ENCODE measurements at places on chromosomes 1 and 21.

GRCh38 chr1:213977486-213977842 lies 10.3 kb upstream of the PROX1 start:
- no peak for DNase-seq

DNA sequence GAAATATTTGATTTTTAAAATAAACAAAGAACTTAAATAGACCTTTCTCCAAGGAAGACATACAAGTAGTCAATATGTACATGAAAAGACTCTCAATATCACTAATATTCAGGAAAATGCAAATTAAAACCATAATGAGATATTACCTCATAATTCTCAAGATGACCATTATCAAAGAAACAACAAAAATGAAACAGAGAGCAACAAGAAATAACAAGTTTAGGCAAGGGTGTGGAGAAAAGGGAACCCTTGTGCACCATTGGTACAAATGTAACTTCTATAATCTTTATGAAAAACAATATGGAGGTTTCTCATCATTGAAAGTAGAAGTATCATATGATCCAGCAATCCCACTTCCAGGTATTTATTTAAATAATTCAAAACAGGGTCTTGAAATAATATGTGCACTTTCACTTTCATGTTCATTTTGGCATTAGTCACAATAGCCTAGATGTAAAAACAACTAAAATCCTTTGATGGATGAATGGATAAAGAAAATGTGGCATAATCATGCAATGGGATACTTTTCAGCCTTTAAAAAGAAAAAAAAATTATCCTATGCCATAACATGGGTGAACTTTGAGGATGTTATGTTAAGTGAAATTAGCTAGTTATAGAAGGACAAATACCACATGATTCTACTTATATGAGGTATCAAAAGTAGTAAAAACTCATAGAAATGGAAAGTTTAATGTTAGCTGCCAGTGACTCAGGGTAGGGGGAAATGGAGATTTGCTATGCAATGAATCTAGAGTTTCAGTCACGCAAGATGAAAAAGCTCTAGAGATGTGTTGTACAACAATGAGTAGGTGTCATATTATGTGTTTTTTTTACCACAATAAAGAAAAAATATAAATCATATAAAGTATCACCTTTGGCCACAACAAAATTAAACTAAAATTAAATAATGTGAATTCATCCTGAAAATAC lies 114.5 kb upstream of the LYPLAL1 start:
- DNase-seq = no peak

DNA sequence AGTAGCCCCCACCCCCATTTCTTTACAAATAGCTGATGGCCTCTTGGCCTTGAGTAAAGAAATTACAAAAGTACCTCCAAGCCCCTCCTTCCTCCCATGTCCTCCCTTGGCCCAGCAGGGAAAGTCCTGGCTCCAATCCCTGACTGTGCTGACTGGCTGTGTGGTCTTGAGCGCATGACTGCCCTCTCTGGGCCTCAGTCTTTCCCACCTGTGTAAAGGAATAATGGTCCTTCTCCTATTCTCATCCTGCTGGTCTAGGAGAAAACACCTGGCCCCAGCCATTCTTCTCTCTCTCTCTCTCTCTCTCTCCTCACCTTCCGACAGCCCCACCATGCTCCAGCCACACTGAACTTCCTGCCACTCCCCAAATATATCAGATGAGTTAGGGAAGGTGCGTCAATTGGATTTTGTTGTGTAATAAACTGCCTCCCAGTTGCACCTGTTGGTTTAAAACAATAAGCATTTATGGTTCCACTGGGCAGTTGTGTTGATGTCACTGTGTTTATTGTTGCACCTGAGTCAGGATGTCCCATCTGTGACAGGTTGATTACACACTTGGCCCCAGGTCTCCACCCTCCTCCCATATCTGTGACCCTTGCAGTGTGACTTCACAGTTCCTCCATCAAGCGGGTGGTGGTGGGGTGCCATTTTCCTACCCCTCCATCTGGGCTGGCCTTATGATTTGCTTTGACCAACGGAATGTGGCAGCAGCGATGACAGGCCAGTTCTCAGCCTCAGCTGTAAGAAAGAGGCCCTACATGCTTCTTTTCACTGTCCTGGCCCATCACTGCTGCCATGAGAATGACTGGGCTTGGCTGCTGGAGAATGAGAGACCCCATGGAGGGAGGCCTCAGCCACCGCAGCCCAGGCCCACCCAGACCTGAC lies 22.3 kb upstream of the LRP8 start:
- no peak for DNase-seq

DNA sequence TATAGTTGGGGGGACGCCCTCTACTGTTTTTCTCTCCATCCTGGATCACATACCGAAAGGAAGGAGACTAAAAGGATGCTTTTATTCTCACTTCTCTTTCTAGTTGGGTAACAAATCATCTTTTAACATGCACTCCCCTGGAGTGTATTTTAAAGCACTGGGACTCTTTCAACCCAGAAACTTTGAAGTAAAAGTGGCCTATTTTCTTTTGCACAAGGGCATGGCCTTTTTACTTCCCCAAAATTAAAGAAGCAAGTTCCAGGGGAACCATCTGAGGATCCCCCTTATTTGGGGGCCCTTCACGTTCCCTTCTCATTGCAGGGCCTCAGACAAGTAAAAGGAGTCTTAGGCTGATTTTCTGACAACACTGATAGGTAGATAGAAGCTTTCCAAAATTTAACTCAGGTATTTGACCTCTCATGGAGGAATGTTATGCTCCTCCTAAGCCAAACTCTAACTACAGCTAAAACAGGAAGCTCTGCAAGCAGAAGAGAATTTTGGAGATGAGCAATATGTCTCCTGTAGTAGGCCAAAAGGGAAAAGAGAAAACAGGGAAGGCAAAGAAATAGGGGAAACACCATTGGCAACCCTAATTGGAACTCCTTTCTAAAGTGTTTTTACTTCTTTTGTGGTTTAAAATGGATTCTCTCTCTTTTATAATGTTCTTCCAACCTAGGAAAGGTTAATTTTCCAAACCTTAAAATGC lies 8.9 kb upstream of the CD46 start:
- DNase-seq = no peak

DNA sequence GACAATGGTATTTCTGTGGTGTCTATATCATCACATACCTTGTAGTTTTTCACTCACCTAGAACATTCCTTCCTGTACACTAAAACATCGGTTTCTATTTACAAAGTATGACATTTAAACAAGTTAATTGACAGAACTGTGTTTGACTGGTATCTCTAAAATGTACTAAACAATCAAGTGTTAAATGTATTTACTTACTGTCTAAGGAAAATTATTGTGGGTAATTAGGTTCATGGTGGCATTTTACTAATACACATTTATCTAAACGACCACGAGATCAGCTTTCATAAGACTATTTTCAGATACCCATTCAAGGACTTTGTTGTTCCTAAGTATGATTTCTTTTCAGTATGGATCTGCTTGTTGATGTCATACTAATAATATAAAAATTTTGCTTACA lies 115.2 kb downstream of the ADGRL2 start:
- DNase-seq = no peak

DNA sequence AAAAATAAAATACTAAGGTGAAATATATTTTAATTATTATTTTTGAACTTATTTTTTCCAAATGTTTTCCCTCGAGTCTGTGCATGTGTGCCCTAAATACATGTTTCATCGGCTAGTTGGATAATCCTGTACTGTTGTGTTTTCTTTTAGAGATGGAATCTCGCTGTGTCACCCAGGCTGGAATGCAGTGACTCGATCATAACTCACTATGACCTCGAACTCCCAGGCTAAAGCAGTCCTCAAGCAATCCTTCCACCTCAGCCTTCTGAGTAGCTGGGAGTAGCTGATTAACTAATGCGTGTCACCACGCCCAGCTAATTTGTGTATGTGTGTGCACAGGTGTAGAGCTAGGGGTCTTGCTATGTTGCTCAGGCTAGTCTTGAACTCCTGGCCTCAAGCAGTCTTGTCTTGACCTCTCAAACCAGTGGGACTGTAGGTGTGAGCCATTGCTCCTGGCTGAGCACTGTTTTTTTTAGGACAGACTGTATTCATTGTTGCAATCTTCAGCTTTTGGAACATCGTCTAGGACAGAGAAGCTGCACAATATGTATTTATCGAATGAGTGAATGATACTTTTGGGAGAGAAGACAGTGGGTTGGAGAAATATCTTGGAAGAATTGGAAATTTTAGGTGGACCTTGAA lies 4.8 kb upstream of the TMCO1 start:
- DNase-seq = peak; percentile 82

- peak; percentile 83 for DNase-seq
These were observed 20.9 kb downstream of the UQCRHL start for GRCh38 chr1:15786581-15786980.

- no peak for DNase-seq
These were observed 47.1 kb downstream of the PTGS2 start for GRCh38 chr1:186633116-186633515.

DNA sequence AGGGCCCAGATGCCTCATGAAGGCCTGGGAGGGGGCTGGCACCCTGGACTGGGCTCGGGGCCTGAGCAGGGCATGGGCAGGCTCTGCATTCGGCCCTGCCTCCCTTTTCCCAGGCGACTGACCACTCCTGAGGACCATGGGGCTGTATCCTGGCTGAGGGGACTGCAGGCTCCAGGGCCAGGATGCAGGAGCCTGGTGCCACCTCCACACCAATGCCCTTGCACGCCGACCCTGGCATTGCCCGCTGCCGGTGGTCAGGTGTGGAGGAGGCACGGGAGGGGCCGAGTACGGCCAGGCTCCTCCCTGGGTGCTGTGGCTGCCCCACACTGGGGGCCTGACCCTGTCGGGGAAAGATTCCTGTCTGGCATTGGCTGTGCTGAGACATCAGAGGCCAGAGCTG lies 128.9 kb downstream of the SIK1 start:
- no peak for DNase-seq

GRCh38 chr21:38211321-38211720 lies 45.5 kb upstream of the KCNJ15 start:
- DNase-seq = peak; percentile 24

DNA sequence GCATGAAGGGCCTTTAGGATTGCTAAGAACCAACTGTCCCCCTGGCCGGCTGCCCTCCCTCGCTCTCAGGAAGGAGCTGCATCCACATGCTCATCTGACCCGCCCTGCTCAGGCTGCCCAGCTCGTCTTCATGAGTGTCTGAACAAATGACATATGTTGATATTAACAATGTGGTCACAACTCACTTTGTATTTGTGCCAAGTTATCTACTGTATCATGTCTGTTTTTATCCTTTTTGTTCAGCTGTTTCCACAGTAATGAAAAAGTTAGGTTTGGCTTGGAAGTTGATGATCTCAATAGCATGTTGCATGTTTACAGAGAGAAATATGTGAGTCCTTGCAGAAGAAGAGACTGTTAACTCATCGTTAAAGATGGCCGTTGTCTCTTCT lies 75.1 kb downstream of the PHTF1 start:
- peak; percentile 67 for DNase-seq

- no peak for DNase-seq
These were observed 19.9 kb downstream of the KDM4A start for GRCh38 chr1:43669878-43670277.

GRCh38 chr1:125065821-125066180 lies 3881.0 kb downstream of the SRGAP2C start:
- no peak for DNase-seq

DNA sequence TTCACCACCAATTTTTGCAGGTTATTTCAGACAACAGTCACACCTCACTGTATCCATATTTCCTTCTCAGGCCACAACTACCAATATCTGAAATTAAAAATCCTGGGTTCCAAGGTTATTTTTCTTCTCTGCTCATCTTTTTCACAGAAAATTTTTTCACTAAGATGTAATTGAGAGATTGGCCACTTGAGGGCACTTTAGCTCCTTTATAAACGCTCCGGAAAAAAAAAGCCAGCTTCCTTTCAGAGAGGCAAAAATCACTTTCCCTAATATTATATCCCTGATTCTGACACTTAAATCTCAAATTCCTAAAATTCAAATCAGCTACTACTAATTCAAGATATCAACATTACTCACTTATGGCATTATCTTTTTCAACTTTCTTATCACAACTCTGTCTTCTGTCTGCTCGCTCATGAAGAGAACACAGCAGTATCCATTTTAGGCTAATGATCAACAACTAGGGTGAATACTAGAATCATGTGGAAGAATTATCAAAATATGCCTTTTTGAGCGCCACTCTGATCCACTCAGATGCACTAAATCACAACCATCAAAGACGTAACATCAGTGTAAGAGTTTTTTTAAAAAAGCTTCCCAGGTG lies 101.4 kb upstream of the RGS1 start:
- DNase-seq = peak; percentile 12

DNA sequence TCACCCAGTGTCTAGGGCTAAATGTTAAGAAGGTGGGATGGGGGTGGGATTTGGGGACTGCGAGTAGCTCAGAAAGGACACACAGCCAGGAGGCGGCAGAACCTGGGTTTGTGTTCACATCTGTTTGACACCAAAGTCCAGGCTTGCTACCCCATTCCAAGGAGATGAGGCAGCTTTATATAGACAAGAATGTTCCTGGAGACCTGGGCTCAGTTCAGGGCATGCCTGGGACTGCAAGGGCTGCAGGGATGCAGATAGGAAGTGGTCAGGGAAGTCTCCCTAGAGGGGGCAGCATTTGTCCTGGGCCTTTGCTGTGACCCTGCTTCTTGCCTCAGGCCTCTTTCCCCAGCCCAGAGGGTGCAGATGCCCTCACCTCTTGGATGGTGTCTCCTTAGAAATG lies 16.3 kb downstream of the PADI3 start:
- peak; percentile 51 for DNase-seq

DNA sequence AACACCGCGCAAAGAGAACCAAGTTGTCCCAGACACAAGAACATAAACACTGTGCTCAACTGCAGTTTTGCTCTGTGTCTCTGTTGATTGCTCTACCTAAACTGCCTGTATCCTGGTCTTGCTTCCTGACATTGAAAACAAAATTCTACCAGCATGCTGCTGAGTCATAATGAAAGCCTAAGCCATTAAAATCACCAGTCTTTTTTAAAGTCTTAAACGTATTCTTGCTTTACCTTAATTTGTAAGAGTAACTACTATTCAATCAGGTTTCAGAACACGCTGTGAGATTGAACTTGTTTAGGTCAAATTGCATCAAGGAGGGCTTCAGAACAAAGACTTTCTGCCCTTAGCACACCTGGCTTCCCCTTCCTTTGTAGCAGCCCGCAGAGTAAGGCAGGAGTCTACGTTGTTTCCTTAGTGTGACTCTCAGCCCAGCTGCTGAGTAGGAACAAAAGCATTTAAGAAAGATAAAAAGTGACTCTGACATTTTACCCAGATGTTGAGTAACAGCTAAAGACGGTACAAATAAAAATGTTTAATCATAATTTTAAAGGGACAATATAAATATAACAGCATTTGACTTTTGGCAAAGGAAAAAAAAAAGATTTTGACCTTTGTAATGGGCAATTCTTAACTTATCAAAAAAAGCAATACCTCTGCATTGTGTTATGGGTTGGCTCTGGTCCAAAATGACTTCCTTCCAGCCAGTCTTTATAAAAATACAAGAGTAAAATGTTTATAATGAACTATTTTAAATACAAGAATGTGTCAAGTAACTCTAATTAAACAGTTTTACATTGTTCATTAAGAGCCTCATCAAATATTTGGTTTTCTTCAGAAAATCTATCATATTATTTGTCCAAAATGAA lies 186.9 kb upstream of the ADGRL4 start:
- DNase-seq = peak; percentile 40

DNA sequence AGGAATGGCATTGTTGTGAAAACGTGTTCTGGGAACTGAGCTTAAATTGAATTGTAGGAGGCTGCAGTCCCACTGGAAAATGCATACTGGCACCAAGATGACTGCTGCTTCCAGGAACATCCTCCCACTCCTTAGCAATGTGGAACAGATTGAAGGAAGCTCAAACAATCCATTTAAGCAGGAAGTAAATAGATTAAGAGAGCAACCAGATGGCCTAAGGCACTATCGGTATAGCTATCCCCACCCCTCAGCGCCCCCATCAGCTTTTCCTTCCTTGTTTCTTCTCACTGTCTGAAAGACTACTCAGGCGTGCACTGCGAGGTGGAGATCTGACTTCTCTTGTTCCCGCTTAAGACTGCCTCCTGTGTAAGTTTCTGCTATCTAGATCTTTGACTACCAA lies 4.0 kb upstream of the IFI16 start:
- DNase-seq = peak; percentile 39

Measured in AG10803 (cell line).